Panc1 (cell line): ENCODE measurements at places on chromosomes 13 and 19. TPM values are rescaled to one million over a fixed set of nuclear protein-coding genes. Genes with fewer than 3 reads are reported as not detected.
A peak's percentile ranks its signal among the peaks of the same experiment; 100 is the strongest.

GRCh38 chr13:48874165-48874564 is 101.5 kb upstream of the FNDC3A start:
- H3K27me3 ChIP-seq = peaks cover 2% of the 10 kb centered on the region
- no peak overlapping the region for H3K4me3 ChIP-seq
- H3K27ac ChIP-seq = no peak overlapping the region
- H3K4me1 ChIP-seq = no peaks in the 10 kb centered on the region
- no peak for DNase-seq

DNA sequence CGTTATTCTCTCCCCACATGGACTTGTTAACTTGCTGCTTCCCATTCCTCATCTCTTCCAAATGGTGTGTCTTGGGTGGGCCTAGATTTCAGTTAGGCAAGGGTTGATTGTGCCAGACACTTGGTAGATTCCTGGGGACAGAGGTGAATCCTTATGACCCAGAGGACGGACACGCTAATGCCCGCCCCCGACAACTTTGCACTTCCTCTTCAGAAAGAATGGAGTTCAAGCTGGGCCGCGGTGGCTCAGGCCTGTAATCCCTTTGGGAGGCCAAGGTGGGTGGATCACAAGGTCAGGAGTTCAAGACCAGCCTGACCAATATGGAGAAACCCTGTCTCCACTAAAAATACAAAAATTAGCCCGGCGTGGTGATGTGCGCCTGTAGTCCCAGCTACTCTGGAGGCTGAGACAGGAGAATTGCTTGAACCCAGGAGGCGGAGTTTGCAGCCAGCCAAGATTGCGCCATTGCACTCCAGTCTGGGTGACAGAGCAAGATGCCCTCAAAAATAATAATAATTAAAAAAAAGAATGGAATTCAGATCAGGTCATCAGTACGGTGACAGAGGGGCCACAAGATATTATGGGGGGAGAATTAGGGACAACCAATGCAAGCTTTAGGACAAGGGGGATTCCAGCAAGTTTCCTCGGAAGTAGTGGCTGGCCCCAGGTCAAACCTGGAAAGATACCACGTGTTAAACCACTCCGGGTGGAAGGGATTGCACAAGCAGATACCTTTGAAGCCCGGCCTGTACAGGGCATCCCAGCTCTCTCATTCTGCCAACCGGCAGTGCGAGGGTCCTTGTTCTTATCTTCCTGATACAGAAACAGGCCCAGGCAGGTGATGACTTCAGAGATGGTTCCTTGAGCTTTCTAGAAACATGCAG is 2.7 kb downstream of the MYO9B start:
- no peak for DNase-seq
- H3K4me1 ChIP-seq = peaks cover 32% of the 10 kb centered on the region
- H3K27me3 ChIP-seq = no peaks in the 10 kb centered on the region
- H3K27ac ChIP-seq = peak overlapping the region; percentile 93

DNA sequence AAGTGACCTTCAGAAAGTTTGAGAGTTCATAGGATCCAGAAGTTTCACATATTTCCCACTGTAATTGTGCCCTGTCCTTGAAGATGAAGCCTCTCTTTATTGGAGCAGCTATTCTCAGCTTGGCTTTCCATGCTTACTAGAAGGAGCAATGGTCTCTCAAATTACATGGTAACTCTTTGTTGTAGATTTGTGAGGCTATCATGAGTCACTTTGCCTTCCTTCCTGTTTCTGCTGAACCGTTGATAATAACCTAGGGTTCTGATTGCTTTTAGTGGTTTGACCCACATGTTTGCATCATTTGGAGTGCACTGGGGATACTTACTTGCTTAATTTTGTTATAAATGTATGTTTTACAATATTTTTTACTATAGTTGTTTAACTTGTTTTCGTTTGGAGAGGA is 772.9 kb upstream of the SLITRK6 start:
- no peak overlapping the region for H3K4me3 ChIP-seq
- no peaks in the 10 kb centered on the region for H3K27me3 ChIP-seq
- H3K36me3 ChIP-seq = no peaks in the 10 kb centered on the region

The ZNF177 gene
- total RNA-seq = 4.6 TPM

DNA sequence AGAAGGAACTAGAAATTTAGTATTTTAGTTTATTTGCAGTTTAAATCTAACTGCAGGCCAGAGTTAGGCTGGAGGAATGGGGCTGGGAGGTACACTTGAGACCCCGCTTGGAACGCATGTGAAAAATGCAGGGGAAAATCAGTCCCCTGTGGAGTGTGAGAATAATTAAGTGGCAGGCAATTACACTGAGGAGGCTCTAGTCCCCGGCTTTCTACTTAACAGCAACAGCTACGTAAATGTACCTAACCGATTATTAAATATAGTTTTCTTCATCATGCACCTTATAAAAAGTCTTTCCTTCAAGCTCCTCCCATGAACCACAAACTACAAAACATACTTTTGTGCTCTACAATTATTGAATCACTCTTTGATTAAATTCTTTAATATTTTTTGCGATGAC is 804 bp downstream of the ZNF708 start:
- no peaks in the 10 kb centered on the region for H3K27me3 ChIP-seq
- H3K27ac ChIP-seq = peak overlapping the region; percentile 84
- no peak for DNase-seq
- H3K4me1 ChIP-seq = peaks cover 5% of the 10 kb centered on the region; the same call in 1 of the 2 replicates
- no peaks in the 10 kb centered on the region; the same call in 1 of the 2 replicates for H3K36me3 ChIP-seq
- H3K4me3 ChIP-seq = peak overlapping the region; percentile 91

The SELENOV gene
- 0.80 TPM for total RNA-seq

The CYP2S1 gene
- total RNA-seq = 8.5 TPM

- no peak overlapping the region for H3K27ac ChIP-seq
- H3K27me3 ChIP-seq = no peaks in the 10 kb centered on the region
- no peak for DNase-seq
- H3K4me3 ChIP-seq = peak overlapping the region; percentile 59
These were observed 396 bp downstream of the RTN2 start for GRCh38 chr19:45496349-45496953.
